ENCODE measurements at places on chromosomes 5 and 9.

GRCh38 chr9:127258606-127259471 is 5.7 kb upstream of the GARNL3 start:
- DNase-seq, result no peak

DNA sequence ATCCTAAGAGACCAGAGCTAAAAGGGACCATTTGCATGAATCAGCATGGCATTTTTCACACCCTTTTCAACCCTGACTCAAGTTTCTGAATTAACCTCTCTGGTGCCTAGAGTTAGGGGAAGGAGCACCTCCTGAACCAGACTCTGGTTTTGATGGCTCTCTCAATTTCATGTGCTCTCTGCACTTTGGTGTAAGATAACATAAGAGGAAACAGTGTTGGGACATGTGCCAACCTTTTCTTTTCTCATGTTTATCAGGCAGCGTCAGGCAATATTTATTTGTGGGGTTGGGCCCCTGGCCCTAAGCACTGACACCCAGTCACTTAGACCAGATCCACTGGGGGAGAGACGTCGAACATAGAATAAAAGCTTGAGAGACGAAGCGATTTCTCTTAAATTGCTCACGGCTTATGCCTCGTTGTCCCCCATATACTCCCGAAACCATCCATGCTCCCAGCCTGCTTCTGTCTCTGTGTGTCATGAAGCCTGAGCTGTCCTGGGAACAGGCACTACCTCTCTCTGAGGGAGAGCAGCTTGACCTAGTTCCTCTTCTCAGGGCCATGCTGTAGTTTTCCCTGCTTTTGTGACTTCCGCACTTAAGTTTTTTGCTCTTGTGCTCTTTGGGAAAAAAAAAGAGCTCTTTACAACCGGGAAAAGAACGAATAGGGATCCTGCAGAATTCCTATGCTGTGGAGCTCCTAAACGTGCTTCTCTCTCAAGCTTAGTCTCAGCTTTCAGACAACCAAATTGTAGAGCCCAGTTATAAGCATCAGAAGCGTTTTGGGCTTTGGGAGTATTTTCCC is 195.7 kb downstream of the NR3C1 start:
- DNase-seq, result no peak

DNA sequence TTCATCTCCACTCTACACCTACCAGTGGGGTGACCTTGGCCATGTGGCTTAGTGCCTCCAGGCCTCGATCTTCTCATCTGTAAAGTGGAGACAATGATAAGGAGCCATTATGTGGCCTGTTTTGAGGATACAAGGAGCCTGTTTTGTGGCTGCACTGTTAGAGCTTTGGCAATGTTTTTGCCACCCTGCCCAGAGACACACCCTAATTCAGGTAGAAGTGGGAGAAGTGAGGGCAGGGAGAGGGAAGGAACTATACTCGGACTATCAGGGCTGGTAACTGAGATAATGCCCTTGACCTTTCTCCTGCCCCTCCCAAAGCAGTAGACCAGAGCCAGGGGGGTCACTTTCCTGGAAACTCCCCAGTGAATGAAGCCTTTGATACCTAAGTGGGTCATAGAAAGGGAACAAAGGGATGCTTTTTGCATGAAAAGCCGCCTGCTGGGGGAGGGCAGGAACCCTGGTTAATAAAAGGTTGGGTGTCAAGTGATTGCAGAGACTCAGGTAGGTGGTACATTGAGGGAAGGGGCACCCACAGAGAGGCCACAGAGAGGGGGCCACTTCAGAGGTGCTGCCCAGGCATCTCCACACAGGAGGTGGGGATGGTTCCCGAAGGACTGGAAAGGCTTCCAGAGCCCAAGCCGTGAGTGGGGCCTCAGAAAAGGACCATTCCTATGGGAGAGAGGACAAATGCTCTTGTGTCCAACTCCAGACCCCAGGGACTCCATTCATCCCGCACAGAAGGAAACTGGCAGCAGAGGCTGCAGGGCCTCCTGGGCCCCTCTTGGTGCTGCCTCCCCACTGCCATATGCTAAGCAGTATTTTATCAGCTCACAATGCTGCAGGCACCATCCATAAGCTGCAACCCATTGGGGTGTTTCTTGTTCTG is 42.3 kb upstream of the VDAC1 start:
- DNase-seq, result no peak

DNA sequence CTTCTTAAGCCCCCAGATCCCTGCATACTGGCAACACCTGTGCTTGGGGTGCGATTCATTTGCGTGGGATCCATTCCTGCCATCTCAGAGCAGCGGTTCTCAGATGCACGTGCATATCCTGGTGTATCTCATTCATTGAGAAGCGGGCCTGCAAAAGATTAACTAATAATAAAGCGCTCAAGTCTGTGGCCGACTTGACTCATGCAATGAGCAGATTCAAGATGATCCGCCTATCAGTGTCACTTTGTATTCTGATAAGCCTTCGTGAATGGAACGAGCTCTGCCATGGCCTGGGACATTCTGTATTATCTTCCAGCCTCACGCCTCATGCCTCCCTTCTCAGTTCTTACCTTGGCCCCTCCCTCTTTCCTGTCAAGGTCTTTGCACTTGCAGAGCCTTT is 22.3 kb downstream of the C1QTNF2 start:
- no peak for DNase-seq

GRCh38 chr5:51987669-51988209 is 604.5 kb downstream of the ISL1 start:
- no peak for DNase-seq

DNA sequence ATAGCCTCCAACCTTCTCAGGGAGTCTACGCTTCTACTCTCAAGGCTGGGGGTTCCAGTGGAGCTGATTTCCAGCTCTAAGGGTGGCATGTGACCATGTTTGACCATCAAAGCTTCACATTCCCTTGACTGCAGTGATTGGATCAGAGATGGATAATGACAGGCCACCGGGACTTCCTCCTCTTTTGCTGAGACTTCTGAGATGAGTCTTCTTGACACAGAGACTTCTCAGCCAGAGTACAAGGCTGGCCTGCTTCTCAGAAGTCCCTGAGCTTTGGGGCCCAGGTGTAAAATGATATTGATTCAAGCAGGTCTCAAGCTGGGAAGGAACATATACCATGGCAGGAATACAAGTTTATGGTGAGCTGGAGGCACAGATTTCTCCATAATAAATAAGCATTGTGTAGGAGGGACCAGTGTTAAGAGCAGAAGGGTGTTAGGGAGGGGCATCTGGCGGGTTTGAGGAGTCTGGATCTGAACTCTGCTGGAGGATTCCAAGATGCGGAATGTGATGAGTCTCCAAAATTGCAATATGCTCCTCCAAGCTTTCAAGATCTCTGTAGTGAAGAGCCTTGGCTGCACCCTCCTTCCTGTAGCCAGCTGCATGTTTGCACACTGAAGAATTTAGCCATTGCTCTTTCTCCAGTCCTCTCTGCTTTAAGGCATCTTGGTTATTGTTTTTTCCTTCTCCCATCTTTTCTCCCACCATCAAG is 41.7 kb upstream of the HSD17B4 start:
- DNase-seq, result no peak

GRCh38 chr9:97487861-97488260 is 13.6 kb upstream of the TMOD1 start:
- DNase-seq, result no peak
